ENCODE measurements at places on chromosomes 11 and 22.

DNA sequence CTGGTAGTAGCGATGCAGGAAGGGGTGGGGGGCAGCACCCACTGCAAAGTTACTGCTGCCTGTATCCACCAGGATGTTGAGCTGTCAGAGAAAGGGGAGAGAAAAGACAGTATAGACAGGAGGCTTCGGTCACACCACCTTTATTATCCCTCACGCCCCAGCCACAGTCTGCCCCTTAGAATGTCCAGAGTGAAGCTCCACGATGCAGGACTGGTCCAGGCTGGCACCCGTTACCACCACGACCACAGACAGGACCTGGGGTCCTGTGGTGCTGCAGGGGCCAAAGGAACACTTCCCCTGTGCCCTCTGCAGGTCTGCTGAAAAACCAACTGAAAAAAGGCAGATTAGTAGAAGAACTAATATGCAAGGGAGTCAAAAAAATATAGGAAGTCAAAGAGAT, 5.7 kb downstream of the BACE1-AS start:
- no peak for DNase-seq

DNA sequence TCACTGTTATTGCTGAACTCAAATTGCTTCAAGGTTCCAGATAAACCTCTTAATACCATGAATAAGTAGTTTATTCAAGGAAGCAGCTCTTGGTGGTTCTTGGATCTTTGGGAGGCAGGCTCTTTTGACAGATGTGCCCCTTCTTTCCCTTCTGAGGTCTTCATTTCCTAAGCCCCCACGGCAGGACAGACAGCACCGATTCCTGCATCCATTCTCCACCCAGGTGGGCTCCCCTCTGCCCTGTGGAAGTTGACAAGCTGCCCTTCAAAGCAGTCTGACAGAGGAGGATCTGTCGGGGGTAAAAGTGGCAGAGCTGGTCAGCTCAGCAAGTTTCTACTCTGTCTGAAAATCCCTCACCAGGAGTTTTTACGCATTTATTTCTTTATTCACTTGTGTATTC, 605.3 kb upstream of the B3GAT1 start:
- DNase-seq: no peak

DNA sequence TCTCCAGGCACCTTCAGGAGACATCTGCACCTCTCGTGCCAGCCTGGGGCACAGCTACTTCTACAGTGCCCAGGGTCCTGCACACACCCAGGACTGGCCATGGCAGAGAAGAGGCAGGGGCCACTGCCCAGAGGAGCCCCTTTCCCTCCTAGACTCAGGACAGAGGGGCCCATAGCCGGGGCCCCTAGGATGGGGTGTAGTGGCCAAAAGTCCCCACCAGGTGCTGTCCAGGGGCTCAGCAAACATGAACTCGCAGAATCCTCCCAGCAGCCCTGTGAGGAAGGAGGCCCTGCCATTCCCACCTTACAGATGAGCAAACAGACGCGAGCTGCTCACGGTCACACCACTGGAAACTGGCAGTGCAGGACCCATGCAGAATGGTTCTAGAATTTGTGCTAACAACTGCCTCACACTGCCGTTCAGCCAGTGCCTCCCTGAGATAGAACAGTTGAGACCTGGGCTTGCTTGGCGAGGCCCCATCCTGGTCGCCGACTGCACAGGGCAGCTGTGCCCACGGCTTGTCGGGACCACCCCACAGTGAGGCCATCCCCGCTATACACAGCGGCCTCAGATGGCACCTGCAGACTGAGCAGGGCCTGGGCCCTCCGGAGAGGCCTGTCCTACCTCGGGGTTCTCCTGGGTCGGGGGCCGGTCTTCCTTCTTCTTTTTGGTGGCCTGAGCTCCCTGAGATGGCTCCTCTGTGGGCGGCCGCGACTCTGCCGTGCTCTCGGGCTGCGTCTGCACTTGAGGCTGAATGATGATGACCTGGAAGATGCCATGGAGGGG, 96.4 kb downstream of the PHF21B start:
- no peak for DNase-seq

DNA sequence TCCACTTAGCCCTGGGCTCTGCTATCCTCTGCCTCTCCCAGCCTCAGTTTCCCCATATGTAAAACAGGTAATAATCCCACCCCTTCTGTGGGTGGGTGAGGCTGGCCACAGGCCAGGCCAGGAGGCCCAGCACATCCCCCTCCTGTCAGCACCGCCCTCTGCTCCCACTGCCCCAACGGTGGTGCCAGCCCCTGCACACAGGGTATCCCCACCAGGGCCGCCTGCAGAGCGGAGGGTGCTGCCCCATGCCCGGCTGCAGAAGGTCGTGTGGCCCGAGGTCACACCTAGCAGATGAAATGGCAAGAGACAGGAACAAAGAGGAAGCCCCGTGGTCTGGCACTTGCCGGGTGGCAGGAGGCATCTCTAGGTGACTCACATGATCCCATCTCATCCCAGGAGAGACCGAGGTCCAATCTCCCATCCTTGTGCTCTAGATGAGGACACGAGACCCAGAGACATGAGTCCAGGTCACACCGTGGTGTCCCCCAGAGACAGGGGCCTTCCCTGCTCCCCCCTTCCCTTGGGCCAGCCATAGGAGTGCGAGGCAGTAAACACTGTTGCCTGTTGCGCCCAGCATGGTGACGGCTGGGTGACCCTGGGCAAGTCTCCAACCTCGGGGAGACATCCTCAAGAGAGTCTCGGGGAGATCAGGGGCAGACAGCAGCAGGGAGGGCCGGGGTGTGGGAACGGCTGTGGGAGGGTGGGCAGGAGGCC, 27.2 kb upstream of the PPARA start:
- DNase-seq: no peak

- DNase-seq: no peak
These were observed 5.7 kb downstream of the C11orf54 start for GRCh38 chr11:93747122-93747521.

GRCh38 chr11:34633990-34634693, 13.2 kb downstream of the EHF start:
- DNase-seq: no peak

DNA sequence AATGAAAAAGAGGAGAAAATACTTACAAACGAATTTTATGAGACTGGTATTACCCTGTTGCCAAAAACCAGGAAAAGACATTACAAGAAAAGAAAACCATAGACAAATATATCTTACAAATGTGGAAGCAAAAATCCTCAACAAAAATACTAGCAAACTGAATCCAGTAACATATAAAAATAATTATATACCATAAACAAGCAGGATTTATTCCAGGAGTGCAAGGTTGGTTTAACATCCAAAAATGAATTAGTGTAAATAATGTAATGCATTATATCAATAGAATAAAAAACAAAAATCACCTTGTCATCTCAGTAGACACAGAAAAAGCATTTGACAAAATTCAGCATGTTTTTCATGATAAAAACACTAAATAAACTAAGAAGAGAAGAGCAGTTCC, 7.3 kb downstream of the NF2 start:
- DNase-seq: no peak

GRCh38 chr11:7571640-7572000, 57.8 kb downstream of the PPFIBP2 start:
- peak; percentile 79 for DNase-seq

- DNase-seq: no peak
These were observed 66.3 kb downstream of the PRDM11 start for GRCh38 chr11:45212566-45213315.

- peak; percentile 12 for DNase-seq
These were observed 81.9 kb upstream of the HEPHL1 start for GRCh38 chr11:93939084-93939760.

- no peak for DNase-seq
These were observed 32.5 kb upstream of the CFAP300 start for GRCh38 chr11:102014756-102015155.

GRCh38 chr11:43987384-43988039, 45.1 kb downstream of the C11orf96 start:
- peak; percentile 85 for DNase-seq

GRCh38 chr11:120254788-120255518, 15.0 kb downstream of the POU2F3 start:
- DNase-seq: no peak

DNA sequence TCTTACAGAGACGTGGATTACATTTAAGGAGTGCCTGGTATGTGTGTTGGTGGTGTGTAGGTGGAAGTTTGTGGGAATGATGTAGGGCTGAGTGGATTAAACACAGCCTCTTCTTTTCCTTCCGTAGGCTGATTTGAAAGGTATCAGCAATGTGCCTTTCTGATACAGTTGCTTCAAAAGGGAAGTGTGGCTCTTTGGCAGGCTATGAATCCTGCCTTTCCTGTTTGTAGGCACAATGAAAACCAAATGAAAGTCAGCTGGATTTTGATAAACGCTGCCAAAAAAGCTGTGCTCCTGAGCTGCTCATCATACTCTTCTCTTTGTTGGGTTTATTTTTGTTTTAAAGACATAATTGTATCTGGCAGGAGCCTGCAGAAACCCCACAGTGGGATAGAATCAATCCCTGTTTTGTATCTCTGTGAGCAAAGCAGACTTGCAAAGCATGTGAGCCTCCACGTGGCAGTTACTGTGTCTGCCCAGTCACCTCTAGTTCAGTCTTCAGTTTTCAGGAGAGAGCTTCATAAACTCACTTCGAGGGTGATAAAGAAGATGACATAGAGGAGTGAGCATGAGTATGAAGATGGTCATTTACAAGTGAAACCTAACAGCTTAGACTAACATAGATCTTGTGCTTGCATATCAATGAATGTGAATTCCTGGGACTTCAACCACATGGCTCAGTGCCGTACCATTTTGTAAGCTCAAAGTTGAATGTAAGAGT, 655.7 kb upstream of the KIRREL3 start:
- no peak for DNase-seq

DNA sequence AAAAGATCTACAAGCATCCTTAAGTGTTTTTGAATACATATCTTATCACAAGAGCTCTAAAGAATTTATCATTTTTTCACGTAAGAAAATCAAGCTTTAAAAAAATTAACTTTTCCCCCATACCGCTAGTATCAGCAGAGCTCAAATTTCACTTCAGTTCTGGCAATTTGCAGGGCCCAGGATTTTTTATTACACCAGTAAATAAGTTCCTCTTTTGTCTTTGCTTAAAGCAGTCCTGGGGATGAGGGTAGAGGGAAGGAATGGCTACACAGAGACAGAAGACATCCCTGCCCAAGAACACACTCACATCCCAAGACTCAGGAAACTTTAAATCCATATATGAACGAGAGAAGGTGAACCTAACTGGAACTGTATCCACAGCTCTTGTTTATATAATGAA, 22.6 kb upstream of the SORL1 start:
- no peak for DNase-seq

DNA sequence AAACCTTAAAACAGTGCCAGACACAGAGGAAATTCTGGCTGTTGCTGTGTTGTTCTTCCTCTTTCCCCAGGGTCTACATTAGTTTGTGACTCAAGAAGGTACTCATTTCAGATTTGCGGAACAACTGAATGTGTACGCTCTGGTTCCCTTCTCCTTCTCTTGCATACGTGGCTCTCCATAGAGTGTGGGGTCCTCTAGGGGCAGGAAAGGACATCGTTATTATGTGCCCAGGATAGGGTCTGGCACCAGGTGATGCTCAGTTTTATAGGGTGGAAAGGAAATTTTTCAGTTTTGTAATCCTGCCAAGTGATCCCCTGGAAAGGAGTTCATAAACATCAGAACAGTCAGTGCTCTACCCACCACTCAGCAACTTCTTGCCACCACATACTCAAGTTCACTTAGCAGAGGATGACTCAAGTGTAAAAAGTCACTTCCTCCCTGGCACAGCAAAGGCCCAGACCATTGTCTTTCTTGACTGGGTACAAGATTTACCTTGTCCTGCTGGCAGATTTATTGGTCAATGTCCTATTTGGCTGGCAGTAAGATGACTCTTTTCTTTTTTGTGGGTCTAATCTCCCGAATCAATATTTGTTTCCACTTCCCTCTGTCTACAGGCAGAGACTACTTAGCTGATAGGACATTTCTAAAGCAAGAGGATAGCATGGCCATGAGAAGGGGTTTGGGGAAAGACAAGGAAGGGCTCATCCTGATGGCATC, 246.0 kb upstream of the TENM4 start:
- no peak for DNase-seq

DNA sequence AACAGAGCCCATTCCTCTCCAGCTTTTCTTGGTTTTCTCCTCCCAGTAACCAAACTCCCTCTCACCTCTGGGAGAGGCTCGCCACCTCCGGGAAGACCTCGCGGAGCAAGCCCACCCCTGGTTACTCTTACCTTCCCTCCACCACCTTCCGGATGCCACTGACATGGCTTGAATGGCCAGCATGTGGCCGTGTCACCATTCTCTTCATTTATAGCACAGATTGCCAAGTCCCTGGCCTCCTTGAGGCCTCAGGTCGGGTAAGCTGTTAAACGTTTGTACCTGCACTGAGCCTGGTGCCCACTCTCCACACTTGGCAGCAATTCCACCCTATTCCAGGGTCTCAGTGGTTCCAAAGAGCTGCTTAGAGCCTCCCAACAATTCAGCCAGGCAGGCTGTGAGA, 8.0 kb upstream of the FXYD2 start:
- DNase-seq: no peak

DNA sequence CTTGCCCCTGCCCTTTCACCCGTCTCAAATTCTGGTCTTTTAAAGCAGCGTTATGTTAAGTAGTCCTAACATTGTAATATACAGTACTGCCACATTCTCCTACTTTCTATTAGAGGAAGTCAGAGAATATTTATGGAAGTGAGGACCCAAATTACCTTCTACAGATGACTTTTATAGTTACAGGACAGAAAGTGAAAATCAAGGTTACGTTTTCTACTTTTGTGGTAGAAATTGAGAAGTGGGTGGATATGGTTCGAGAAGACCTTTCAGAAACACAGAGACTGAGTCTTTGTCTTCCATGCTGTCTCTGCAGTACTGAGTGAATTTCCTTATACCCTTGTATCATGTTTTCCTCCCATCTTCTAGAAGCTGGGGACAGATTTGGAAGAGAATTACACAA, 17.1 kb downstream of the SC5D start:
- DNase-seq: no peak

DNA sequence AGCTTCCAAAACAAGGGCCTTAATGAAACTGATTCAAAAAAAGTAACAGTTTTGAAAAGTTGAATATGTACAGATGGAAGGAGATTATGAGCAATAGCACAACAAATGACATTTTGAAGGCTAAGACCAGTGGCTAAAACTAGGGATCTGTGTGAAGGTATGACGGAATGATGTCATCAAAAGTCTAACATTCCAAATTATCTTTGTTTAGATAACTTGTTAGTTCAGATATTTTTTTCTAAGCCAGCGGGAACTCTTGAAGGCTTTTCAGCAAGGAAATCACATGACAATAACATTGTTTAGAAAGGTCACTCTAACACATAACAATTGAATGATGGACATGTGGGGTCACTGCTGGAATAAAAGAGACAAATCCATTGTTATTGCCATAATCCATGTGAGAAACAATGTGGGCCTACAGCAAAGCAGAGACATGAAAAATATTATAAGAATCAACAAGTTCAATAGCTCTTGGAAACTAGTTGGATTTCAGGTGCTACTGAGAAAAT, 260.5 kb downstream of the CASP12 start:
- no peak for DNase-seq

- no peak for DNase-seq
These were observed 36.5 kb upstream of the THY1 start for GRCh38 chr11:119459293-119459976.

DNA sequence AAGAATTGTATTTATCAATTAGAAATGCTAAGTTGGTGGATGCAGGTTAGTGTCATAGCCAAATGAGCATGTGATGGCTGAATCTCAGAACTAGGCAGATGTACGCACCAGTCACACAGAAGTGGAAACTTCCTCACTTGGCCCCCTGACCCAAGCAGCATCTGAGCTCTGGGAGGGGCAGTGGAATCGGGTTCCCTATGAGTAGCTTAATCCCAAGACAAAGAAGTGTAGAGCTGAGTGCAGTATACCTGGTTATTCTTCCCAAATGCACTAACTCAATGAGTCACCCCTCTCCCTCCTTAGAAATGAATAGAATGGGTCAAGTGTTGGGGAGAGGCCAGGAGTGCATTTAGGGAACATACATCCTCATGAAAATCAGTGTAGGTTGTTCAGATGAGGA, 224.6 kb downstream of the FAT3 start:
- no peak for DNase-seq
